ENCODE measurements at places on chromosomes 2 and 18.

GRCh38 chr2:72929010-72929409 lies 11.7 kb downstream of the EMX1 start:
- no peak for DNase-seq

DNA sequence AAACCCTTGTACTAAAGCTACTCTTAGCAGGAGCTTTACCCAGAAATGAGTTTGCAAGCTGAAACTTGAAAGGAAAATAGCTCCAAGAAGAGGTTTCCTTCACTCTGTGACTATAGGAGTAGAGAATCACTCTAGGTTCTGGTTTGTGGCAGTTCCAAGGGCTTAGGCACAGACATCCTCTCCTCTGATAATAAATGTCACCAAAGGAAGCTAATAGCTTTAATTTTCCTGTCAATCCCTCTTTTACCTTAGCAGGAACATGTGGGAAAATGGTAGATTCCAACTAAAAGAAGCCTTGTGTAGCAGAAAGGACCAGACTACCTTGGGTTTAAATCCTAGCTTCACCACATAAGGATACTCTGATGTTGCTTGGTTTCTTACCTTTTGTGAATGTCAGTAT lies 104.0 kb downstream of the FSHR start:
- DNase-seq = no peak

- no peak for DNase-seq
Measured at GRCh38 chr2:203605302-203605701, 70.2 kb upstream of the RAPH1 start.

- DNase-seq = no peak
Measured at GRCh38 chr18:44805176-44805575, 124.5 kb downstream of the SETBP1 start.

DNA sequence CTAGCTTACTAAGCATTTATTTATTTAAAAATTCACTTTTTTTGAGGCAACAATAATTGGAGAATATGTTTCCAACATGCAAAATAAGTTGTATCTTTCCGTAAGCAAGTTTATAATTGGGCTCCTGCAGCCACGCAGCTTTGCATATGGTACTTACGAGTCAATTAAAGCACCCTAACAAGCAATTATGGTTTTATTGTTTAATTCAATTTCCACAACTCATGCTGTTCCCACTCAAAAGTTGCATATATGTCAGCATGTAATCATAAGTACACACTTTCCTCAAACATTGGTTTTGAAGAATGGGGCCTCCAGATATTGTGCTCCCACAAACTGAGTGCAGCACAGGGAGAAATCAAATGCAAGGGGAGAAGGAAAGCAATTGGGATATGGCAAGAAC lies 585.1 kb upstream of the HNMT start:
- no peak for DNase-seq

- no peak for DNase-seq
Measured at GRCh38 chr2:187434342-187434785, 13.7 kb downstream of the CALCRL start.

GRCh38 chr2:9693196-9693491 lies 62.3 kb upstream of the YWHAQ start:
- DNase-seq = peak; percentile 72

DNA sequence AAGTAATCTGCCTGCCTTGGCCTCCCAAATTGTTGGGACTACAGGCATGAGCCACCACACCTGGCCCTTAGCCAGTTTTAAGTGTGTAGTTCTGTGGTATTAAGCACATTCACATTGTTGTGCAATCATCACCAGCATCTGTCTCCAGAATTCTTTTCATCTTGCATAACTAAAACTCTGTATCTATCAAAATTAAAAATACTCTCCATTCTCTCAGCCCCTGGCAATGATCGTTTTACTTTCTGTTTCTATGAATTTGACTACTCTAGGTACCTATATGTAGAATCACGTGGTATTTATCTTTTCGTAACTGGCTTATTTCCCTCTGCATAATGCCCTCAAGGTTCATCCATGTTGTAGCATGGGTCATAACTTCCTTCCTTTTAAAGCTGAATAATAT lies 45.5 kb upstream of the CAVIN2 start:
- no peak for DNase-seq

DNA sequence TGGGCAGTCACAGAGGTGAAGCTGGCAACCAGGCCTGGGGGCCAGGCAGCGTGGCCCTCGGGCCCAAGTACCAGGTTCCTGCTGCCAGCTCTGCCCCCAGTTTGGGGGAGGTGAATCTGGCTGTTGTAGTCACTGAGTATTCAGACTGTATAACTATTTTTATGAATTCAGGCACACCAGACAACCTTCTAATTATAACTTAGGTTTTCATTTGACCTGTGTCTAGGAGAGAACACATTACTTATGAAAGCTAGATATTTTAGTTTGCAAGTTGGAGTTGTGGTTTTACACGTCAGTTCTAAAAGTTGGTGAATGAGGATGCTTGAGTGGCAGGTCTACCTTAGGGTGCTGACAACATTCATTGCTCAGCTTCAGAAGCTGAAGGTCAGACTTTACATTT lies 71.7 kb downstream of the LIMS1 start:
- DNase-seq = no peak

- DNase-seq = no peak
Measured at GRCh38 chr2:138949517-138949916, 169.3 kb upstream of the NXPH2 start.

GRCh38 chr2:195342061-195342460 lies 315.0 kb upstream of the SLC39A10 start:
- no peak for DNase-seq

- no peak for DNase-seq
Measured at GRCh38 chr2:42809131-42809818, 16.9 kb upstream of the HAAO start.

GRCh38 chr18:26516964-26517363 lies 31.4 kb downstream of the KCTD1 start:
- DNase-seq = no peak

- peak; percentile 12 for DNase-seq
Measured at GRCh38 chr18:48006415-48007175, 76.1 kb upstream of the SMAD2 start.

- DNase-seq = peak; percentile 72
Measured at GRCh38 chr2:70978341-70979179, at the start of gene ANKRD53. TSS of gene ANKRD53 (plus strand) at chr2:70978630. CDS start at chr2:70978646, 16 bp downstream.

DNA sequence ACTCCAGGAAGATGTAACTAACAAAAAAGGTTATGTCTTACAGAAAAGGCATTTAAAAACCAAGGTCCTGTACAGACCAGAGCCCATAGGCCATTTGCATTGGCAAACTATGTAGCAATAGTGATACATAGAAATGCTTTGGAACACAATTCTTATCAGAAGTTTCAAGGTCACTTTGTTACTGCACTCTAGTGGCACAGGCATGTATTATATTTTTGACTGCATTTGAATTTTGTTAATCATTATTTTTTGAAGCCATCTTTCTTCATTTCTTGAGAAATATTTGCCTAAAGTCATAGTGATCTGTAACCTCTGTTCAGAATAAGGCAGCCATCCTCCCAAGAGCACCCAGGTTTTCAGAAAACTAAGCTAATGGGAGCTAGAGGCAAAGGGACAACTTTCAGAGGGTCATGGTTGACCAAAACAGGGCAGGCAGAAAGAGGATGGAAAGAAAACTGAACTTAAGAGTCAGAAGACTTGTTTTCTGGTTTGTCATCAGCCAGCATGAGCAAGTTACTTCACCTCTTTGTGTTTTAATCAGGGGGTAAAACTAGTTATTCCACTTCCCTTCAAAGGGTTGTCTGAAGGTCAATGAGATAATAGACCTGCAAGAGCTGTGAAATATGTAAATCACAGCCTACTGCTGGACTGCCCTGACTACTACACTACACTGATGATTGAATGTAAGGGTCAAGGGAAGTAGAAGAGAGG lies 41.5 kb downstream of the SLC38A11 start:
- DNase-seq = no peak

DNA sequence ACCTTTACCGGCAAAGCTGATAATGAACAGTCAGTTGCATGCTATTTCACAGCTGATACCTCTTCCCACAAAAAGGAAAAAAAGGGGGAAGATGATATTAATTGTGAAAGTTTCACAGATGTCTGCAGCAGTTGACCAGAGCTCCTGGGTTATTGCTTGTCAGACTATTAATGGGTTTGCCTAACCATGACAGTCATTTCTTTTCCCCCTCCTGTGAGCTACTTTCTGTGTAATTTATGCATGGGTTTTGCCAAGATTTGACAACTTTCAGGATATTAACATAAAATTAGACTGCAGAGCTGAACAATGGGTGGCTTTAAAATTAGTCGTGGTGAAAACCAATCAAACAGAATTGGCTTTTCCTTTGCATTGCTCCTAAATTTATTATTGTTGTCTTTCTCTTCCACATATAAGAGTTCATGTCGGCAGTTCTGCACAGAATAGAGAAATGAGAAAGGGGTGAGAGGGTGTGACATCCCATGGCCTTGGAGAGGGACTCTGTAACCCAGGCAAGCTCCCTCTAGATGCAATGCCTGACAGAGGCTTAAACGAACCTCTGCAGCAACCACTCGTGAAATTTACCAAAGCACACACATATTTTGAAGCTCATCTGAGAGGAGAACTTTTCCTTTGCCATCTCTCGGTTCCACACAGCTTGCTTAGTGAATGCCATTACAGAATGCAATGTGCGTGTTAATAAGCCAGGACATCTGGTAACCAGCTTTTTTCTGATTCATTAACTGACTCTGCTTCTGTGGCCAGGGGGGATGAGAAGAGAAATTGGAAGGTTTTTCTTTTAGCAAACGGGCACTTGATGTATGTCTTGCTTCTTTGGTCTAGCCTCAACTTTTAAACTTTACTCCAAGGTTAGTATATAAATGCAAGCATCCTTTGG lies 82.2 kb upstream of the ITGA4 start:
- no peak for DNase-seq

DNA sequence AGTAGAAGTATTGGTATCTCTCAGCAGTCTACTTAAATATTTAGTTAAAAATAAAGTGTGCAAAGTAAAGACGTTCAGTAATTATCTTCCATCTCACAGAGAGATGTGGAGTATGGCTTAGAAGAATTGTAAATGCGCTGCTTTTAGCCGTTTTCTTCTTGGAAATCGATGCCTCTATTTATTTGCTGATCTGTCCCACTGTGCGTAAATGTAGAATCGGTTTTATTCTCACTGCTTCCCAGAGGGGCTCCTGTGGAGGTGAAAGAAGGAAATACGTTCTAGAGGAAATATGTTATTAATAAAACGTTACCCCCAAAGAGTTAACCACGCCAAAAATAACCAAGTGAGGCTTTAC lies 1.9 kb downstream of the NPAS2 start:
- no peak for DNase-seq

- no peak for DNase-seq
Measured at GRCh38 chr2:178234648-178235047, 40.3 kb downstream of the OSBPL6 start.

GRCh38 chr18:10234912-10235660 lies 219.3 kb upstream of the APCDD1 start:
- no peak for DNase-seq

DNA sequence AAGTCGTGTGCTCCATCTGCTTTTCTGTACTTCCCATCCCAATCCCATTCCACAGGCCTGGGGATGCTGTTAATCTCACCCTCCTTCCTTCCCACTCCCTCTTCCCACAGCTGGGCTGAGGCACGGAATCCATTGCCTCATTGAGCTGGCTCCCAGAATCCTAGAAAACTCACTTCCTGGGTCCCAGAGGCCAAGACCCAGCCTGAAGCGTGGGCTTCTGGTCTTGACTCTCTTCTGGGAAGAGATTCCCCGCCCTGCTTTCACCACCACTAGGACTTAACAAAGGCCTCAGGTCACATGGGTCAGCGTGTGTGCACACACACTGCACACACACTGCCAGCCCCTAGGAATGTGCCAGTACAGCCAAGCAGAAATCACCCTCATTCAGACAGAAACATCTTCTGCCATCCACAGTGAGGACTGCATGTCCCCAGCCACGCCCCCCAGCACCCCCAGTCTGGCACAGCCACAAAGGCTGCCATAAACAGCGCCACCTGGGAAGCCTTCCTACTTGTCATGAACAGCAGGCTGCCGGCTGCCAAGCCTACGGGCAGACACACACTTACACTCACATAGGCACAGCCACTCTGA lies 165.8 kb downstream of the TNS1 start:
- DNase-seq = peak; percentile 83

GRCh38 chr18:11561293-11561692 lies 48.1 kb upstream of the SLC35G4 start:
- DNase-seq = no peak

GRCh38 chr2:9697909-9698308 lies 67.1 kb upstream of the YWHAQ start:
- DNase-seq = no peak

DNA sequence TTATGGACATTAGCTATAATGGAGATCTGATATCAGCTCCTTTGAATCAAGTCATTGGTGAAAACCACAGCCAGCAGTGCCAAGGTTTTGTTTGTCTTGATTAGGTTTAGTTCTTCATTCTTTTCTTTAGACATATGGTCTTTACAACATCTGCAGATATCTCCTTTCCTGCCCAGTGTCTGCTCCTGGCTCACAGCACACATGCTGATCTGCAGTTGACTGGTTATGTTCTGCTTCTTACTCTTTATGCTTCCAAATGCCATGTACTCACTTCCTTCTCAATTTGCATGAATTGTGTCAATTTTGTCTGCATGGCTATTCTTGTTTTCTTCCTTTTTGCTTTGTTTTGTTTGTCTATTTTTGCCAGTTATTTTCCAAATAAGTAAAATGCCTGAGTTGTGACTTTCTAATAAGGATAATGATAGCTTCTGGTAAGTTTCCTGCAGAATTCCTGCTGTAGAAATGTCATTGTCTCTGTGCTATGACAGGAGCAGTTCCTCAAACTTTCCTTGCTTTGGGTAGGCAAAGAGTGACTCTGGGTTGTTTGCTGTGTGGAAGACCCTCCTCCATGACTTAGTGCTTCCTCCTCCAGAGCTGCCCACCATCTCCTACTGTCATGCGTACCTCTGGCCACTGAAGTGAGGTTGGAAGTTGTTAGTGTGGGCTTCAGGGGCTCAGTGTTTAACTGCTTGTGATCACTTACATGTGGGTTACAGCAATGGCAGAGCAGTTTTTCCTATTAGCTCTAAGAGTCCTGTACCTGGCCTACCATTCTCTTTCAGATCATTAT lies 8.2 kb downstream of the ARHGAP25 start:
- no peak for DNase-seq

DNA sequence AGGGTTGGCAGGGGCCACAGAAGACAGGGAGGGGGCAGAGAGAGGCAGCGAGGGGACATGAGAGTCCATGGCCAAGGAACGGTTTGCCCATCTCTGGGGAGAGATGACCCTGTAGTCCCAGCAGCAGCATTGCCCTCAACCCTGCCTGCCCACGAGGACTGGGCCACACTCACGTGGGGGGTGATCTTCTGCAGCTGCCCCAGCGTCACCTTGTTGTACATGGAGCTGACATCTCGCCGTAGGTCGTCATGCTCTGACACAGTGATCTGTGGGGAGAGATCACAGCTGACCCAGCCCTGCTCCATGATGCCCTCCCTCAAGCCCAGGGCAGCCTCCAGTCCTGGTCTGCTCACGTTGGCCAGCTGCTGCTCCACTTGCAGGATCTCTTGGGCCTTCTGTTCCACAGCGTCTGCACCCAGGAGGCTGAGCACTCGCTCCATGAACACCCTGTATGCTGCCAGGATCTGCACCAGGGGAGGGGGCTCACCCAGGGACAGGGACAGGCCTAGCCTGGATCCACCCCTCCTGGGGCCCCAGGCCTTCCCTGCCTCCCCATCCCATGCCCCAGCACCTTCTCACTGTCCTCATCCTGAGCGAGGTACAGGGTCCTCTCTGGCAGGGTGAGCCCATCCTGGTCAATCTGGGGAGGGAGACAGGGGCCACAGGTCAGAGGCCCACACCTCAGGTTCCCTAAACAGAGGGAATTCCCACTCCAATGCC lies 2.8 kb downstream of the ECEL1 start:
- DNase-seq = peak; percentile 12

- DNase-seq = no peak
Measured at GRCh38 chr2:202574541-202574940, 60.2 kb upstream of the FAM117B start.
